ENCODE measurements at places on chromosomes 3 and 15. TPM values are rescaled to one million over a fixed set of nuclear protein-coding genes. Genes with fewer than 3 reads are reported as not detected.

The GCSAM gene
- total RNA-seq = not detected

The CEP152 gene
- 1.1 TPM for total RNA-seq

The RCCD1 gene
- total RNA-seq = 10.8 TPM

The FMN1 gene
- total RNA-seq = 2.2 TPM

The ACTRT3 gene
- total RNA-seq = 0.57 TPM

The RTP1 gene
- not detected for total RNA-seq

The ZNF662 gene
- total RNA-seq = 6.6 TPM

The SLC27A2 gene
- not detected for total RNA-seq

The LRTM1 gene
- not detected for total RNA-seq

The KIF15 gene
- total RNA-seq = 0.30 TPM

The CHL1 gene
- total RNA-seq = 2.5 TPM

The FBXL22 gene
- total RNA-seq = 23.1 TPM

The RASGRP1 gene
- total RNA-seq = 2.2 TPM

The GPR15 gene
- not detected for total RNA-seq

The UQCC5 gene
- total RNA-seq = 52.9 TPM

The P2RY13 gene
- total RNA-seq = 0.46 TPM
